Right renal pelvis (tissue), 4 donors: ENCODE measurements at places on chromosomes 6 and 20.

DNA sequence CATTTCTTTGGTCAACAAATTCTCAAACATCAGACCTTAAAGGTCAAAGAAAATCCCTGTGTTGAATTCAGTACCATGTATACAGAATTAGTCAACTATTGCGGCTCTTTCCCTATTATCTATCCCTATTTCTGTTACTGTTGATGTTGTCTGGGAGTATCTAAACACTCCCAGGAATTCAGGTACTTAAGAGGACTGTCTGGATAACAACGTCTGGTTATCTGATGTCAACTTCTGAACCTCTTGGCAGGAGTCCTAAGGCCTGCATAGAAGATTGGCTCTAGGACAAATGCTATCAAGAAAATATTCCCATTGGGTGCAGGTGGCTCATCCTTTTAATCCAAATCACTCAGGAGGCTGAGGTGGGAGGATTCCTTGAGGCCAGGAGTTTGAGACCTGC lies 255.6 kb downstream of the KHDC1L start:
- DNase-seq: no peak

DNA sequence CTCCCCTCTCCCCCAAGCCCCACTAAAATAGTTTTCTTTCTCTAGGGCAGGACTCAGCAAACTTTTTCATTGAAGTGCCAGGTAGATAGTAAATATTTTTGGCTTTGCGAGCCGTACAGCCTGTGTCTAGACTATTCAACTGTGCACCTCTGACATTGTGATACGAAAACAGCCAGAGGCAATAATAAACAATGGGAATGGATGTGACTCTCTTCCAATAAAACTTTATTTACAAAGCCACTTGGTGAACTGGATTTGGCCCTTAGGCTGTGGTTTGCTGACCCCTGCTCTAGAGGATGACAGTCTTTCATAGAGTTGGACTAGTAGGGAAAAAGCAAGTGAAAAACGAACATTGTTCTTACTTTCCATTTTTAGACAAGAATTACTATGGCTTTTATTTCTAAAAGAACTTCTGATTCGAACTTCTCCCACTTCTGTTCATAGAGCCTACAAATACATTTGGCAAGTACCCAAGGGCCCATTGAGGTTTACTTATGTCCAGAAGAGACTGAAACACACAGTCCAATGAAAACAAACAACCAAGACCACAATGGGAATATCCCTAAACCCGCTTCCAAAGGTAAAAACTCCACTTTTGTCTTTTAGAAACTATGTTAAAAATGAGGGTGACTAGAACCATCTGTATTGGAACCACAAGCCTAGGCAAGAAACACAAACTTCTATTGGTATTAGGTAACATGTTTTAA lies 46.4 kb upstream of the CDKAL1 start:
- no peak for DNase-seq

GRCh38 chr20:19893356-19893755 lies 123.8 kb upstream of the NAA20 start:
- no peak for DNase-seq

DNA sequence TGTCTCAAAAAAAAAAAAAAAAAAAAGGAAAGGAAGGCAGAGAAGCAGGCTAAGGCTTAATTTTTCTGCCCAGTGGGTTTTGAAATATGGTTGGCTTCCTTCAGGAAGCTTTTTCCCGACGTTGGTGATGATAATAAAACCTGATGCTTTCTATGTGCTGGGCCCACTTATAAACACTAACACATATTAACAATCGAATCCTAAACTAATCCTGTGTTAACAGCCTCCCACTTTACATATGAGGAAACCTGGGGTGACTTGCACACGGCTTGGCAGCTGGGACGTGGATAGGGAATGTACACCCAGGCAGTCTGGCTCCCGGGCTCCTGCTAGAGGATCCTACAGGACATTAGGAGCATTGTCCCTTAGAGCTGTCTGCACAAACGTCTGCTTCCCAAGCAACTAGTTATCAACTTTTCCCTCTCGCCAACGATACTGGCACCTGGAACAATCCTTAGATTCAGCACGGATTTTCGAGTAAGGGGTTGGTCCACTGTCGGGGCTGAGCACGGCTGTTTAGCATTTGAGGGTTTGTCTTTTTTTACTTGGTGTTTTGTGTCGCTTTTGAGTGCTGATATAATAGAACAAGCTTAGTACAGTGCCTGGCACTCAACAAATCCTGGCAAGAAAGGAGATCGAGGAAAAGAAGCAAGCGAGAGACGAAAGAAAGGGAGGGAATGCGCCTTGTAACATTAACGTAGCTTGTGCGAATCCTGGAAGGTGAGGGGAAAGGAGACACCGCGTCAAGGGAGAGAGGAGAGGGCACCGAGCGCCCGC lies 622 bp upstream of the KIZ start:
- no peak for DNase-seq

GRCh38 chr6:161035182-161035980 lies 43.8 kb downstream of the MAP3K4 start:
- DNase-seq: no peak

DNA sequence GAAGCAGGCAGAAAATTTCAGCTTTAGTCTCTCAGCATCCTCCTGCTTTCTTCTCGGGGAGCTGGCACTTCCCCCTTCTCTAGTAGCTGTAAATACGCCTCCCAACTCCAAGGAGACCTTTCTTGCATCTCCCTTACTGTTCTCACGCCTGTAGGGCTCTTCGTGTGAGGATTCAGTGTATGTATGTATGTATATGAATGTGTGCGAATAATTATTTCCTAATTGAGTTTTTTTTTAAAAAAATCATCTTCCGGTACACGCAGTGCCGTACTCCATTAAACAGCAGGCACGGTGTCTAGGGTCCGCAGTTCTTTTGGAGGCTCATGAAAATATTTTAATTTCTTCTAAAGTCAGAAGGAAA lies 85.4 kb downstream of the HFE start:
- DNase-seq: no peak

DNA sequence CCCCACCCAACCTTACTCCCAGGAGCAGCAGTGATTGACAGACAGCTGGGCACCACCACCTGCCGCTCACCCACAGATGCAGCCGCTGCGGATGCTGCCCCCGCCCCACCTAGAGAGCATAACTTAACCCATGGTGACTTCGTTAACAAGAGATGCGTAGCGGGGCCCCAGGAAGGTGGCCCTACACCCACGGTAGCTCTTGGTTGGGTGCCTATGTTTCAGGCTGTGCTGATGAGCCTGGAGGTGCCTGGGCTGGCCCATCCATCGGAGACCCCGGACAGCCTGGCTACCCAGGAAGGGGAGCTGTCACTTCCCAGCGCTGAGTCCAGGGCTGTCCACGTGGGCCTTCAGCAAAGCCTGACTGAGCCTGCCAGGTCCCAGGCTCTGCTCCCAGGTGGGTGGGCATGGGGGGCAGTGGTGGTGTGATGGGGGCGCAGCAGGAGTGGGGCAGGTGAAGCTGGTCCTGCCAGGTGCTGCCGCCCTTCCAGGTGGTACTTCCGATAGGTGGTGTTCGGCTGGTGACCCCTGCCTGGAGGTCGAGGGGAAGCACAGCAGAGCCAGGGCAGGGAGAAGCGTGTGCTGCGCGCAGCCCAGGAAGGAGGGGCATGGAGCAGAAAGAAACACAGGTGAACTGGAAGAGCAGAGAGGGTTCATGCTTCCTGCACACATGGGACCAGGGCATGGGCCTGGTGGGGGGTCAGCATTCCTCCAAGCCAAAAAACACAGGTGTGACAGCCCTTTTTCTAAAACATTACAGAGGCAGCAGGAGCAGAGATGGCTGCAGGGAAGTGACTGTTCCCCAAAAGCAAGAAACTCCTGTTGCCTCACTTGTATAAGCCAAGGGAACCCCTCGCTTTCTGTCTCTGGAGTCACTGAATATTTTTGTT lies 56.9 kb downstream of the SYNJ2 start:
- DNase-seq: no peak

GRCh38 chr20:751761-752160 lies 16.5 kb downstream of the SLC52A3 start:
- no peak for DNase-seq

DNA sequence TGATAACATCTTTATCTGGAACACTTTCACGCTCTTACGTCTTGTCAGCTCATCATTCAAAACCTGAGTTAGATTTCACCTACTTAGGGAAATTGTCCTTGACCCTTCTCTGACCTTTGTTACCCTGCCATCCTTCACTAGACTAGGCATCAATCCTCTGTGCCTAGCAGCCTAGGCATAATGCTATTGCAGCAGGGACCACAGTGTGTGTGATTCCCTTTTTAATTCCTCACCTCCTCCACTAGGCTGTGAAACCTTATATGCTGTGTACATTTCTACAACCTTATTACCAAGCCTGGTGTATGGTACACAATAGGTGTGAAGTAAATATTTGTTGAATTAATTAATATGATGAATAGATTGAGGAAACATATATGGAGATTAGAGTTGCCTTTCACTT lies 66.7 kb upstream of the DEFB112 start:
- DNase-seq: no peak

GRCh38 chr6:88585276-88585692 lies 378.1 kb downstream of the RNGTT start:
- DNase-seq: no peak

- peak; percentile 31 for DNase-seq
Measured at GRCh38 chr20:25148181-25148981, 47.1 kb upstream of the ENTPD6 start.

- DNase-seq: no peak
Measured at GRCh38 chr20:44188752-44189151, 1.8 kb upstream of the JPH2 start.

DNA sequence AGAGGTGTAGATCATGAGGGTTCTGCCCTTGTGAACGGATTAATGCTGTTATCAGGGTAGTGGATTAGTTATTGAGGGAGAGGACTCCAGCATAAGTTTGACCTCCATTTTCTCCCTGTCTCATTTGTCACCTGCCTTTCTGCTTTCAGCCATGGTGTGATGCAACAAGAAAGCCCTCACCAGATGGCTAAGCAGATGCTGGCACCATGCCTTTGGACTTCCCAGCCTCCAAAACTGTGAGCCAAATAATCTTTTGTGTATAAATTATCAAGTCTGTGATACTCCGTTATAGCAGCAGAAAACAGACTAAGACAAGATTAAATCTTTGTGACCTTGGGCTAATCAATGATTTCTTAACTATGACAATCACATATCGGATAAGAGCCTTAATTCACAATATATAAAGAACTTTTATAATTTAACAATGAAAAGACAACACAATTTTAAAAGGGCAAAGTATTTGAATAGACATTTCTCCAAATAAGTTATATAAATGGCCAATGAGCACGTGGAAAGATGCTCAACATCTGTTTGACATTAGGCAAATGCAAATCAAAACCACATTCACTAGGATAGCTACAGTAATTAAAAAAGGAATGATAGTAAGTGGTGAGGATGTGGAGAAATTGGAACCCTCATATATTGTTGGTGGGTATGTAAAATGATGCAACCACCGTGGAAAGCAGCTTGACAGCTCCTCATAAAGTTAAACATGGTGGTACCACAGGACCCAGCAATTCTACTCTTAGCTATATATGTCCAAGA lies 45.3 kb upstream of the IFNGR1 start:
- no peak for DNase-seq

- no peak for DNase-seq
Measured at GRCh38 chr6:3196770-3197169, 30.7 kb downstream of the TUBB2B start.

- DNase-seq: no peak
Measured at GRCh38 chr6:117494694-117495318, 12.3 kb downstream of the DCBLD1 start.

- no peak for DNase-seq
Measured at GRCh38 chr6:156869980-156870398, 92.8 kb downstream of the ARID1B start.

- no peak for DNase-seq
Measured at GRCh38 chr6:142822383-142822782, 122.6 kb downstream of the HIVEP2 start.

DNA sequence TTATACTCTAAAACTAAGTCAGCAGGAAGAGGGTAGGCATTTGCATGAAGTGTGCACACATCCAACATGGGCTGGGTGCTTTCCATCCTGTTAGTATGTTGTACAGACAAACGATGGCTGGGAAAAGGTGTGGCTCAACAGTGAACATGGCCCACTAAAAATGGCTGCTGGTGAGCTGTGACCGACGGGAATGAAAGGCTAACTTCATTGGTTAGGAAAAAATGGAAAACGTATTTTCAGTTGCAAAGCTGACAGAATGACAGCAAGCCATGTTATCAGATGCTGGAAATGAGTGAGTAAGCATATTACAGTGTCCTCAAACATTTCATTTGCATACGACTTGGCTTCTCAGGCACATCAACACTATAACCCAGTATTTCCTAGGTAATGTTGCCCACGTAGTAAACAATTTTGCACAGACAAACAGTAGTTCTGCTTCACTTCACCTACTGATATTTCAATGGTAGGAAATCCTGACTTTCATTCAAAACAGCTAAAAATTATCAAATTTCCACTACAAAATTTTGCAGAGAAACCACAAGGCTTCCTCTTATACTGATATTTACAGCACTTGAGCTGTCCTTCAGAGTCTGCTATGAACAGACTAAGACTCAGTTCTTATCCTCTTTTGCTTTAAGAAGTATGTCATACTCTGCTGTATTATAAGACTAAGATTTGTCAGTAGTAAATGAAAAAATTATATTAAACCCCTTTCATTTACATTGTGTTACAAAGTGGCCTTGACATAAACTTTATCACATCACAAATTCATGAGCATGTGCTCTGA lies 98.9 kb downstream of the IRF4 start:
- no peak for DNase-seq

DNA sequence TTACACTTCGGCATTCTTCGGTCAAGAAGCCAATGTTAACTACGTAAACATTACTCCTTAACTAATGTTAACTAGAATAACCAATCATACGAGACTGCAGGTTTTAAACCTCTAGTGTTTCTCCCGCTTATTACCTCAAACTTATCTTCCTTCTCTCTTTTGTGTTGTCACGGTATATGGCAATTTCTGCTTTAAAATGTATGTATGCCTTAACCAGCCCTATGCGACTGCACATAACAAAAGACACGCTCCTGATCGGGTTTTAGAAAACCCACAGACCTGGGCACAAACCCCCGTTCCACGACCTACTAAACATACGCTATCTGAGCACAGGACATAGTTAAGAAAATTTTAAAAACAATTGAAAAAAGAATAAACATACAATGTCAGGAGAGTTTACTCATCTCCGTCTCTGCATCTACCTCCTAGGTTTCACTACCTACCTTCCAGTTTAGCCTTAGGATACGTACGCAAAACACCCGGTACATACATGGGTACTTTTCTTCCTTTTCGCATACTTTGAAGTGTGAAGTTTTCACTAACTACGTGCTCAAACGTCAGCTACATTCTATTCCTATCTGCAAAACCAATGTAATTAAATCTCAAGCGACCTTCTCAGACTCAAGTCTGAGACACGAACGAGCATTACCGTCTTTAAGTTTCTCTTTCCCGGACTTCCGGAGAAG lies 1.1 kb downstream of the CD164 start:
- peak; percentile 28 for DNase-seq

- no peak for DNase-seq
Measured at GRCh38 chr6:150191809-150192208, 49.0 kb downstream of the PPP1R14C start.

DNA sequence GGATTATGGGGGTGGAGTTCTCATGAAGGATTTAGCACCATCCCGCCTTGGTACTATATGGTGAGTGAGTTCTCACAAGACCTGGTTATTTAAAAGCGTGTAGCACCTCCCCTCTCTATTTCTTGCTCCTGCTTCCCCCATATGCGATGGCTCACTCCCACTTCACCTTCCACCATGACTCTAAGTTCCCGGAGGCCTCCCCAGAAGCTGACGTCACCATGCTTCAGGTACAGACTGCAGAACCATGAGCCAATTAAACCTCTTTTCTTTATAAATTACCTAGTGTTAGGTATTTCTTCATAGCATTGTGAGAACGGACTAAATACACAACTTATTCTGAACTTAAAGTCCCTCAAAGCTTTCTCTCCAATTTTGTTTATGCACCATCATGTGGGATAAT lies 163.4 kb upstream of the BMP5 start:
- no peak for DNase-seq
